ENCODE measurements at places on chromosomes 7 and 10.

DNA sequence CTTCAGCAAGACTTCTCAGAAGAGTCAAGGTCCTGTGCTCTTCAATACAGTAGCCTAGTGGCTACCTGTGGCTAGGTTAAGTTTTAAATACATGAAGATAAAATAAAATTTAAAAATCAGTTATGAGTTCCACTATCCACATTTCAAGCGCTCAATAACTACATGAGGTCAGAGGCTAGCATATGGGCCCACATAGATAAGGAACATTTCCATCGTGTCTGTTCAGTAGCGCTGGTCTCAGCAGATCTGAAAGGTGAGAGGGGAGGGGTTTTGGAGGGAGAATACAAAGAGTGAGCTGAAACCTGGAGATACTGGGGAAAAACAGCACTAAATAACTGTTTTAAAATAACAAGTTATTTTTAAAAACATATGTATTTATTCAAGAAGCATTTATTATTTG lies 219.0 kb downstream of the TRIL start:
- no peak for DNase-seq

DNA sequence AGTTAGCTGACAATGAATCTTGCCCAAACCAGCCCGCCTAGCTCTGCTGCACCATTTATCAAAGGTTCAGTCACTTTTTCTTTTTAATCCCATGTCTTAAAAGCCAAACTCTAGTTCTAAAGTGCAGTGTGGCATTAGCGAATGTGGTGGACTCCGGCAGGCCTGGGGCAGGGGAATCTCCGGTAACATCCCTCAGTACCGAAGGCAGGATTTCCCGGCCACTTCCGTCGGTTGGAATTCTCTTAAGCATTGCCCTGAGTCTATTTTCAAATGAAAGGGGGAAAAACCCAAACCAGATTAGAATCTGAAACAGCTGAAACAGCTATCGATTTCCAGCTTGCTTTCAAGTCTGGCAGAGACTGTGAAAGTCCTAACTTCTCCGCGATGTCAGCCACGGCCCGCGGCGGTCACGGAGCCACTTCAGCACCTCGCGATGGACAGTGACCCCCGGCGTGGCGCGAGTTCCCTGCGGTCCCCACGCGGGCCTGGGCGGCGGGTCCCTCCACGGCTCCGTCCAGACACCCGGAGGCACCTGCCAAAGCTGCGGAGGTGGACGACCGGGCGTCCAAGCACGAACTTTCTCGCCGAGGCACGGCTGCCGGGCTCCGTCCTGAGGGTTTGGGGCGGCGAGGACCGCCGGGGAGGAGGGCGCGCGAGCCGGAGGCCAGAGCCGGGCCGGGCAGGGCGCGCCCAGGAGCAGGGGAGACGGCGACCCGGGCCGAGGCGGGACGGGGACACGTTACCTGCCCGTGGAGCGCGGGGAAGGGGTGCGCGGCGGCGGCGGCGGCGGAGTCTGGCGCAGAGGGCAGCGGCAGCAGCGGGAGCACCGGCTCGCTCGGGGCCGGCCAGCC lies 745 bp downstream of the TCERG1L start:
- no peak for DNase-seq

DNA sequence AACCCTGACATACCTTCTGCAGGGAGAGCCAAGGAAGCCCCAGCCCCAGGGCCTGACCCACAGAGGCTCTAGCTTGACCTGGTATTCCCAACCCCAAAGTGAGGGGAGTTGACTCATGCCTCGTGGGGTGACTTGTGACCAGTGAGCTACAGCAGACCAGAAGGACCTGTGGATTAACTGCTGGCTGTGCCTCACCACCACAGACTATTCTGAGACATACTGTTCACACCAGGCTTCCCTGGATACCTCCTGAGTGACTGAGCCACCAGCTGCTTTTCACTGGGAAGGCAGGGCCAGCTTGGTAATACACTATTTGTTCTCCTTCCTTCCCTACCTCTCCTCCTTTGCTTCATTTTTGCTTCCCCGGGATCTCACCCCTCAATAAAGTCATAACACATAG lies 7.3 kb downstream of the PLXNA4 start:
- no peak for DNase-seq

- no peak for DNase-seq
Measured at GRCh38 chr10:34299105-34299611, 515.9 kb downstream of the PARD3 start.
